ENCODE measurements at places on chromosomes 6 and 20. TPM values are rescaled to one million over a fixed set of nuclear protein-coding genes. Genes with fewer than 3 reads are reported as not detected.

DNA sequence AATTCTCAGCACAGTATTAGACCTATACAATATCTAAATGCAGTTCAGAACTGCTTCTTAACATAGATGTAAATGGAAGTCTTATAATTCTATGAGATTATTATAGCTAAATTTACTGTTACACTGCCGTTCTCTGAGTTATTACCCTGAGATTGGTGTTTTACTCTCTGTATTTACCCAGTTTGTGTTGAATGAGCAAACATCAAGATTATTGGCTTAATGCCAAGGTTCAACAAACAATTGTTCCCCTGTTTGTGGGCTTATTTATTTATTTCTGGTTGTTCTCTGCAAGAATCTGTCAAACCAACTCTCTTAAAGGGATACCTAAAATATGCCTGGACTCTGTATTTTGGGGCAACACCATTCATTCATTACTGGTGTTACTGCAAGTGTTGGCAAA lies 5.2 kb upstream of the STMND1 start:
- peaks cover 19% of the 10 kb centered on the region for H3K4me1 ChIP-seq
- H3K27me3 ChIP-seq, result peaks cover 3% of the 10 kb centered on the region
- H3K4me3 ChIP-seq, result no peak overlapping the region
- no peaks in the 10 kb centered on the region for H3K36me3 ChIP-seq
- no peak for DNase-seq

GRCh38 chr6:52508261-52508739 lies 68.6 kb downstream of the TRAM2 start:
- no peak overlapping the region for H3K4me3 ChIP-seq
- no peaks in the 10 kb centered on the region for H3K27me3 ChIP-seq
- H3K27ac ChIP-seq, result peak overlapping the region; percentile 96
- DNase-seq, result no peak

The BTNL2 gene
- not detected for total RNA-seq

The ACOT13 gene
- total RNA-seq, result 33.1 TPM

Data from chondrocyte (in vitro differentiated cells).